ENCODE measurements at places on chromosomes 6 and 20.

- DNase-seq: no peak
Observed at GRCh38 chr20:16158090-16158975, 414.9 kb downstream of the KIF16B start.

DNA sequence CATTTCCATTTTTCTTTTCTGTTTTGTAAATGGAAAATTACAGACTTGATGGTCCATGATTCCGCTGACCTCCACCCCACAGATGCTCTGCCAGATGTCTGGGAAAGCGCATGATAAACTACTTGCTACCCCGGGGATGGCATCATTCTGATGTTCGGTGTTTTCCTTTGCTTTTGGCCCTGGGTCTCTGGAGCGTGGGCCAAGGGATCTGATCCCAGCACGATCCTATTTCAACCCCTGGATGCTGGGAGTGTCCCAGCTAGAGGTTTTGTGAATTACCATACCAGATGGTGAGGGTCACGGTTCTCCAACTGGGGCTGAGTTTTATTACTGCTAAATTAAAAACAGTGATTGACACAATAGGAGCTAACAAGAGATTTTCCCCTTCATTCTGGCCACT is 25.2 kb upstream of the MYLIP start:
- DNase-seq: no peak

DNA sequence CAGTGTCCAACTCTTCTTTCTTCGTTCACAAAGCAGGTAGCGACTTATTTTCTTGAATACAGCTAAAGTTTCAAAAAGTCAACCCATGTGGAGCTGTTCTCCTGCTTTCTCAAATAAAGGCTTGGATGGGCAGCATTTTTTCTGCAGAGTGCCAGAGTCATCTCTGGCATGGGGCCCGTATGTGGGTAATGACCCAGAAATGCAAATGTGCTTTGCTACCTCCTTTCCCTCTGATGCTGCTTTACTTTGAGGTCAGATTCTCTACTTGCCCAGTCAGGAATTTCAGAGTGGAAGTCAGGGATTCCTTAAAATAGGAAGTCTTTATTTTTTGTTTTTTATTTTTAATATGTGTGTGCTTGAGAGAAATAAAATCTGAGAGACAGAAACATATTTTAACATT is 4.9 kb downstream of the NKAIN2 start:
- DNase-seq: no peak

DNA sequence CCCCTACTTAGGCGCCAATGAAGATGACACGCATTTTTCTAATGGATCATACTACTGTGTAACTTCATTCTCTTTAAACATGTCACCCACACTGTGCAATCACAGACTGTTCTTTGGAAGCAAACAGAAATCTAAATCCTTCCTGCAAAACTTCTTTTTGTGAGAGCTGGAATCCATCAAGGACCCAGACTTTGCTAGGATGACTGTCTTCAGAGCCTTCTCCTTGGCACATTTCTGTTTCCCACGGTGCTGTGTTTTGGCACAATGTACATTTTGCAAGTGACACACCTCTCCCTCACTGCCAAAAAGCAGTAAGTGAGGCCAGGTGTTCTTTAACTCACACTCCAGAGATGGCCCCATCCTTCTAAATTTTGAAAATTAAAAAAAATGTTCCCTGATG is 21.7 kb upstream of the TAGAP start:
- no peak for DNase-seq

DNA sequence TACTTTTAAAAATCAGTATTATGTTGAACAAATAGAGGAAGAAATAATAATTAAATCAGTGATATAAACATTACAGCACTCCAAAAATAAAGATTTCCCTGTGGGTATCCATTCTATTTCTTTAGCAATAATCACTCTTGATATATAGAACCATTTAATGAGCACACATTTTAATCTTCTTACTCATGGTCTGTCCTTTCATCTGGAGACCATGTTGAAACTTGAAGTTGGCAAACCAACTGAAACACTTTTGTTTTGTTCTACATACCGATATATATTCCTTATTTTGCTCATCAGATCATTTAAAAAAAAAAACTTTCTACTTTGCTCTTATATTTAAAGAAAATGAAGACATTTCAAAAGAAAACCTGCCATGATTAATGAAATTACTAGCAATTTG is 13.4 kb downstream of the C6orf58 start:
- no peak for DNase-seq

Data from stimulated activated CD4-positive, alpha-beta T cell treated with anti-CD3 and anti-CD28 coated beads, Interleukin-2, amount 100 ng/mL, for 24 hours (primary cell).